Activated naive CD8-positive, alpha-beta T cell treated with anti-CD3 and anti-CD28 coated beads, Interleukin-2, amount 10 ng/mL, durations not matched to agents 7 days and 5 days (primary cell): ENCODE measurements at places on chromosomes 16 and 17. TPM values are rescaled to one million over a fixed set of nuclear protein-coding genes. Genes with fewer than 3 reads are reported as not detected.

- DNase-seq = no peak
Observed at GRCh38 chr16:75801307-75801706, 75.0 kb upstream of the CPHXL start.

The LPCAT2 gene
- total RNA-seq = 1.4 TPM

- DNase-seq = no peak
Observed at GRCh38 chr17:47669081-47669480, 19.4 kb downstream of the KPNB1 start.

The KRTAP9-8 gene
- total RNA-seq = not detected

DNA sequence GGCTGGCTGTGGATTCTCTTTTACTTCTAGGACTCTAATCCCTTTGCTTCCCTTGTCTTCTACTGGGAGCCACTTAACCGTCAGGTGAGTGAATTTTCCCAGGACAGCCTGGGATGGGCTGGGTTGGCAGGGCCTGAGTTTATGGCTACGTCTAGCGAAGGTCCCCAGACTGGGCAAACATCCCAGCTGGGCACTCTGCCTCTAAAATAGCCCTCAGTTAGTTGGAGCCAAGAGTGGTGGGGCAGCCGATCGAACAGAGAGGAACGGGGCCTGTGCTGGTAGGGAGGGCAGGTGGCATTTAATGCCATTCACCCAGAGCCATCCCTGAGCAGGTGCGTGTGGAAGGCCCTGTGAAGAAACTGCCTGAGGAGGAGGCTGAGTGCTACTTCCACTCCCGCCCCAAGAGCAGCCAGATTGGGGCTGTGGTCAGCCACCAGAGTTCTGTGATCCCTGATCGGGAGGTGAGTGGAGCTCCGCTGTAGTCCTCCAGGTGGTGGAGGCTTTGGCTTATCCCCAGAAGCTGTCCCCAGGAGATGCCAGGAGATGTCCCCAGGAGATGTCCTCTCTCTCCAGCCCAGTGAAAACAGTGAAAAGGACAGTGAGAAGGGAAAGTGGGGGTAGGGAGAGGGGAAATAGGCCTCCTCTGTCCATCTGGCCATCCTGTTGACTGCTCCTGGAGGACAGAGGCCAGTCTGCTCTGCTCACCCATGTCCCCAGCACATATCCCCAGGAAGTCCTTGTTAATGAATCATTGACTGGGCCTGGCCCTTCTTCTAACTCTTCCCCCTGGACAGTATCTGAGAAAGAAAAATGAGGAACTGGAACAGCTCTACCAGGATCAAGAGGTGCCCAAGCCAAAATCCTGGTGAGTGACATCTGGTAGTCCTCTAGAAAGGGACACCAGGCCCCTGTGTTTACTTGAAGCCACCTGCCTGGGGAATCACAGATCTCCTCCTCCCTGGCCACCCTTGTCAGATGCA lies 4.4 kb downstream of the PNPO start:
- peak; percentile 39 for DNase-seq

The DLX4 gene
- total RNA-seq = 0.60 TPM

DNA sequence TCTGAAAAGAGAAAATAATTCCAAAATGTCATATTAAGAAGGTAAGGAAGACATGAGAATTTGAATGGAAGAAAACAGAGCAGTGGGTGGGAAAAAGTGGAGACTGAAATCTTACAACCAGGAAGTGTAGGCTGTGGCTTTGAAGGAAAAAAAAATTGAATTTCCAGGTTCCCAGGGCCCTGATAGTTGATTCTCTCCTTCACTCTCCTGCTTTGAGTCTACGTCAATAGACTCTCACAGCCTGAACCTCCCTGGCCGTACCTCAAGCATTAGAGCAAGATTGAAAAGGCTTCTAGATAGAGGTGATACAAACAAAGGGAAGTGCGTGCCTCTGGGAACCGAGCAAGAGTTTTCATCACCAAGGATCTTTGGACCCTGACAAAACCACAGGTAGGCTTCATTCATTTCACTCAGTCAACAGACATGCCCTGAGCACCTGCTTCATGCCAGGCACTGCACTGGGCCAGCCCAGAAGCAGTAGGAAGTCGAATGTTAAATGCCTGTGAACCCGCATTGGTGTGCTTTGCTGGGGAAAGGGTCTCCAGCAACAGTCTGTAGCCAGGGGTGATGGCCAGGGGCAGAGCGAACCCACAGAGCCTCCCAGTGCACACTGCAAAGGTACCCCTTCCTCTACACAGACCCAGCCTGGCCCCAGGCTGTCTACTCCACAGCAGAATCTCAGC lies 163.9 kb downstream of the SLC39A11 start:
- no peak for DNase-seq

The MEOX1 gene
- 5.2 TPM for total RNA-seq

The COA3 gene
- 38.5 TPM for total RNA-seq

The SPN gene
- 255 TPM for total RNA-seq

DNA sequence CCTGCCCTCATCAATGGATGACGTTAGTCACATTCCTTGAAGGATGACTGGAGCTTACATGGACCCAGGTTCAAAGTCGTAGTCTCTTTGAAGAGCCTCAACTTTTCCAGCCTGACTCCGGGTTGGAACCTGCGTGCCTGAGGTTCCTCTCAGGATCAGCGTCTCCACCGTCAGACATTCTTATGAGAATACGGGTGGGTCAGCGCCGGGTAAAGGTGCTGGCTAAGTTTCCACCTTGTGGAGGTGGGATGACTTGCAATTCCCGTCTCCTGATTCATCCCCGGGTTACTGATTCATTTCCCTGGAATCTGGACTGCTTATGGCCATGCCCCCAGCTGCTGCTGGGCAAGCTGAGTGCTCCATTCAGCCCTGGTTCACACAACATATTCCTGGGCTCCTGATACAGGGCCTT lies 38.9 kb upstream of the CMIP start:
- no peak for DNase-seq

GRCh38 chr17:68396226-68397107 lies 60.8 kb downstream of the WIPI1 start:
- DNase-seq = no peak

DNA sequence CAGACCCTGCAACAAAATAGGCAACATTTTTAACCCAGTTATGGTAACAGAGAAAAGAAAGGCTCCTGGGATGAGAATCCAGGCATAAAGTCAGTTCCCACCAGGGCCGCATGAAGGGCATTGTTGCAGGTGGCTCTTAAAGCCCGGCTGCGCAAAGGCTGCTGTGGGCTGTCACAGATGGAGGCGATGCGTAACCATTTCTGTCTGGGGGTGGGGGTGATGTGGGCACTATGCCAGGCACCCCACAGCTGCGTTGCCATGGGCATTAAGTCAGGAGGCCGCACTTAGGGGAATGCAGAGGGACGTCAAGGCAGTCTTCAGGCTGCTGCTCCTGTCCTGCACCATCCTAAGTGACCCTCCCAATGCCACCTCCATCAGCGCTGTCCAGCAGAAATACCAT lies 228.4 kb downstream of the CPPED1 start:
- no peak for DNase-seq

The ST6GALNAC1 gene
- not detected for total RNA-seq

DNA sequence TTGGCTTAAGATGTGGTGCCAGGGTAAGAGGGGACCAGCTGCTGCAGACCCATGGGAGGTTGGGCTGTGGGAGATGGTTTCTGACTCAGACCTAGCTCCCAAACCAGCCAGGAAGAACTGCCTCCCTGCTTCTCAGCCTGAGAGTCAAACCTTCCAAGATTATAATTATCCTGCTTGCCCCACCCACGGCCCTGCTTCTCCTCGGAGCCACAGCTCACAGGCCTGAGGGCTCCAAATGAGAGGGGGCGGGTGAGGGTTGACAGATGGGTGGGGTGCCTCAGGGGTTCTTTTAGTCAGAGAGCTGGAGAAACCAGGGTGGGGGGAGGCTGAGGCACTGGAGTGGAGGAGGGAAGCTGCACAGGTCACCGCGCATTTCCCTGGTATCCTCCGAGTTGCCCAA lies 28.7 kb upstream of the GRIN2A start:
- no peak for DNase-seq

The SETD6 gene
- total RNA-seq = 23.5 TPM

The FOXF1 gene
- total RNA-seq = not detected

The RDM1 gene
- total RNA-seq = 25.0 TPM

- DNase-seq = no peak
Observed at GRCh38 chr16:89374393-89374960, 115.9 kb downstream of the ANKRD11 start.

DNA sequence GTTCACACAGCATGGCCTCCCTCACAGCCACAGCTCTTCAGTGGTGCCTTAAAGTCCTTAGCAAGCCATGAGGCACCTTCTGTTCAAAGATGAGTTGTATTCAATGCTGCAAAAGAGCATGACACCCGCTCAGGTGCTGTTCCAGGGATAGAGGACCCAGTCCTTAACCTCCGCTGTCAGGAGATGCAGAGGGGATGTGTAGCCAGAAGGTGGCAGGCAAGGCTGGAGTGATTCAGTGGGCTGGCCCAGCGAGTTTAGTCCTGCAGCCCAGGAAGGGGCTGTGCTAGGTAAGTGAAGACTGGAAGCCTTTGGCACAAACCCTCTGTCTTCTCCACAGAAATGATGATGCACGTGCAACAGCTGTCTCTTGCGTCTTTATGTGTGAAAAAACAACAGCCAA lies 25.0 kb upstream of the ADAM11 start:
- no peak for DNase-seq

- DNase-seq = no peak
Observed at GRCh38 chr16:51766739-51767138, 615.7 kb upstream of the SALL1 start.

DNA sequence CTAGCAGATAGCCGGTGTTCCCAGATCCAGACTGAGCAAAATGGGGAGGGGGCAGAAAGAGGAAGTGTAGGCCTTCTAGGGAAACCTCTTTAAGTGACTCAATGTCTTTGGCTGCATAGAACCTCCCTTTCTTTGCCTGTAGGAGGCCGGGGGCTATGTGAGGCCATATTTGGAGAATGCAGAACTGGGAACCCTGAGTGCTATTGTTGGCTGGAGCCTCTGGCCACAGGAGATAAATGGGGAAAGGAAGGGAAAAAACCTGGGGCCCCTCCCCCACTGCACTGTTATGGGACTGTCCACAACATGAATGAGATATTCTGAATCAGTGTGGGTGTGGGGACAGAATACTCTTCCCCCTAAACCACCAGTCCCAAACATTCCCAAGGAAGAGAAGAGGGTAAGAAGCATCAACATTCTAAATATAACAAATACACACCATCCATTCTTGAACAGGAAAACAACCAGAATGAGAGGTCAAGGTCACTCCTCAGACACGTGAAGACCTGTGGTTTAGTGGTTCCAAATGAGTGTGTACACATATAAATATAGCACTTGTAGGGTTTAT lies 2.4 kb downstream of the VPS25 start:
- no peak for DNase-seq

The MATCAP1 gene
- 59.1 TPM for total RNA-seq

GRCh38 chr17:73007407-73007806 lies 85.1 kb downstream of the SLC39A11 start:
- no peak for DNase-seq

The NPIPB2 gene
- total RNA-seq = 18.3 TPM

The MT3 gene
- 16.3 TPM for total RNA-seq

- no peak for DNase-seq
Observed at GRCh38 chr16:56094231-56094630, 97.1 kb upstream of the GNAO1 start.

The CHD3 gene
- total RNA-seq = 199 TPM

The KCNH6 gene
- total RNA-seq = not detected

GRCh38 chr17:146983-147761 lies 9.8 kb downstream of the SCGB1C2 start:
- DNase-seq = peak; percentile 21

The CD7 gene
- total RNA-seq = 286 TPM

GRCh38 chr17:72467841-72468653 lies 347.2 kb downstream of the SOX9 start:
- DNase-seq = no peak

DNA sequence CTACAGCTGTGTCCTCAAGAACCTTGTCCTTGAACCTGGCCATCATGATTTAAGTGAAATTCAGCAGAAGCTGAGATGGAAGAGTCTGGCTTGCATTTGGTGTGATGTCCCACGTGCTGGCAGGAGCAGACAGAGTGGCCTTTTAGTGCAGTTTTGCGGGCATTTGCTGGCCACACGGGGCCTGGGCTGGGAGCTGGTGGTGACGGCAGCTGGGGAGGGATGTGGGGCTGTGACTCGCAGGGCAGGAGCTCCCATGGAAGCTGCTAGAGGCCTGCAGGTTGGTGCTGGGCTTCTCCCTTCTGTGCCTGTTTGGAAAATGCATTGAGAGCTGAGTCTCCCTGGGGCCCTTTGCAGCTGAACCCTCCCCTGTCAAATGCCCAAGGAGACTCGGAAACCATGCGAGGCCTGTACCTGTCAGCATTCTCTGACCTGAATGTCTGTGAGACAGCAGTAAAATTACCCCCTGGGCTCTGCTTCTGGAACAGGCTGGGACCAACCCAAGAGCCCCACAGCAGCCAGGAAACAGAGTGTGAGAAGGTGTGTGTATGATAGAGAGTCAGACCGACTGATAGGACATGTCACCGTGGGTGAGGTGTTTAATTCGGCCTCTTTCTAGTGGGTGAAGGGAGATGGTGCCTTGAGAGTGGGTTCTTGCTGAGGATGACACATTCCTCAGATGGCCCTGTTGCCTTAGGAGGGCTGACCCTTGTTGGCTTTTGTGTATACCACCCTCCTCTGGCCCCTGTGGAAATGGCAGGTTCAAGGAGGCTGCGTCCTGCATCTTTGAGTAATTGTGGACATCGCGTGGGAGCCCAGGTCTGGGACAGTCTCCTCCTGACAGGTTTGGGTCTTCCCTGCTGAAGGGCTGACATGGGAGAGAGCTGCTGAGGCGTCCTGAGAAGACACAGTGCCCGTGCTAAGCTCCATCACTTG lies 145.5 kb downstream of the MSI2 start:
- DNase-seq = no peak

DNA sequence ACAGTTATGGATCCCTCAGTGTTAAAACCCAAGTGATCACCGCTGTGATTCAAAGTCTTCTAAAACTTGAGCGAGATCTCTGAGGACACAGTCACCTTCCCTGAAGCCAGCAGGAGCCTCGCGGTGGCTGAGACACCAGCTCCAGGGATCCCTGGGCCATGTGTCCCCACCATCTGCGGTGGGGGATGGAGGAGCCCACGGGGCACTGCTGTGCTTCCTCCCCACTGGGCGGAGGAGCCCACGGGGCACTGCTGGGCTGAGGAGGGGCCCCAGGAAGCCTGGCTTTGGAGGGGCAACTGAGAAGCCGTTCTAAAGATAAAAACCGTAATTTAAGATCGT lies 65.7 kb upstream of the METRNL start:
- DNase-seq = no peak

DNA sequence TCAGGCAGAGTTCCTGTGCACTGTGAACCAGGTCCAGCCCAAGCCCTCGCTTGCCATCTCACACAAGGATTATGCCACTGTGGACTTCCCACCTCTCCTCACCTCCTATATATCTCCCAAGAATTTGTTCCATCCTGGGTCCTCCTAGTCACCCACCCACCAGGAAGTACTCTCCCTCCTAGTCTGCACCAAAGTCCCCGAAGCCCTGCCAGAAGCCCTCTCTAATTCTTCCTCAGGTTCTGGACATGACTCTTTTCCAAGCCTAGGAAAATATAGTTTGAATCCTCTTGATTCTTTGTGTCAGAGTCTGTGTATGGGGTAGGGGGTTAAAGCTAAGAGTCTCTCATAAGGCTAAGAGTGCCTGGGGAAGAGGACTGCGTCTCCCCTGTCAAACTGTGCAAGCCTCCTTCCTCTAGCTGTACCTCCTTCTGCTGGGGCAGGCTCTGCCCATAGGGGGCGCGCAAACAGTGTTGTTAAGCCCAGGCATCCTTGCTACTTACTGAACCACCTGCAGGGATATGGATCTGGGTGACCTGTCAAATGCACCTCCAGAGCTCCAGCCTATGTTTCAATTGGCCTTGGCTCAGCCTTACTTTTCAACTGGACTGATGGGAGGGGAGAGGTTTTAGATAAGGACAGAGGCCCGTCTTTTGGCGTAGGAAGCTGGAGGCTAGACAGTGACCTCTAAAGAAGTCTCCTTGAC lies 16.6 kb upstream of the DLX4 start:
- DNase-seq = peak; percentile 88

The ITGAD gene
- total RNA-seq = 0.09 TPM

- DNase-seq = no peak
Observed at GRCh38 chr16:54927125-54928015, 3.3 kb upstream of the IRX5 start.
